Activated T-cell treated with anti-CD3 and anti-CD28 coated beads, Interleukin-2, amount 50 U/mL, for 72 hours (primary cell): ENCODE measurements at places on chromosomes 3 and 15. TPM values are rescaled to one million over a fixed set of nuclear protein-coding genes. Genes with fewer than 3 reads are reported as not detected.

MASP1 gene
- total RNA-seq = not detected

GRCh38 chr15:98398886-98399285 lies 249.5 kb upstream of the IGF1R start:
- DNase-seq = no peak

DNA sequence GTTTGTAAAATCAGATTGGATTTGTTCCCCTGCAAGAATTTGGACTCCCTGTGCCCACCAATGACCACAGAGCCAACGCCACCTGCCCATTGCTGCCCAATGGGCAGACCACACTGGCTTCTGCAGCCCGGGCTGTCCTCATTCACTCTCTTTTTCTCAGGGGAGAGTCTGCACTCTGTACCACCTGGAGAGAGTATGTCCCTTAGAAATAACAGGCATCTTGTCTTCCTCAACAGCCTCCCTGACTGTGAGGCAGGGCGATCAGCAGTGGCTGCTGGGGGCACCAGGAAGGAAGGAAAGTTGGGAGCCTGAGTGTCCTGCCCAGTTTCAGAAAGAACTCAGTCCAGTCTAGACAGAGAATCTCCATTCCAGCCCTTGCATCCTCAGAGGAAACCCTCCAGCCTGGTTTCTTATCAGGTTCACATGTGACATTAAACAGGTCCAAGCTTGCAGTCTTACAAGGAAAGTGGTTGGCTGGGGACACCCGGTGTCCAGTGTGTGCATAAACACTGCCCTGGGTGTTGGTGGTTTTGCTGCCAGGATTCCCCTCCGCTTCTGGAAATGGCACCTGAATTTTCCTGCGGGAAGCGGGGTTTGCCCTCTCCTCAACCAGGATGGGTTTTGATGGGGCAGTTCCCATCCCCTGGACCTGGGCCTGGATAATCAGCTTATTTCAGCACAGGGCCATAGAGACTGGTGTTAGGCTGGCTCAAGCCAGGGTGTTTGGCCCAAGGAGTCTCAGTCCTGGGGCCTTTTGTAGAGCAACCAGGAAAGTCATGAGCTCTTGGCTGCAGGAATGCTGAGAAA lies 37.2 kb downstream of the SSUH2 start:
- no peak for DNase-seq

GOLGA6B gene
- 0.51 TPM for total RNA-seq

SGO1 gene
- 27.8 TPM for total RNA-seq

GLCE gene
- total RNA-seq = 4.2 TPM

DNA sequence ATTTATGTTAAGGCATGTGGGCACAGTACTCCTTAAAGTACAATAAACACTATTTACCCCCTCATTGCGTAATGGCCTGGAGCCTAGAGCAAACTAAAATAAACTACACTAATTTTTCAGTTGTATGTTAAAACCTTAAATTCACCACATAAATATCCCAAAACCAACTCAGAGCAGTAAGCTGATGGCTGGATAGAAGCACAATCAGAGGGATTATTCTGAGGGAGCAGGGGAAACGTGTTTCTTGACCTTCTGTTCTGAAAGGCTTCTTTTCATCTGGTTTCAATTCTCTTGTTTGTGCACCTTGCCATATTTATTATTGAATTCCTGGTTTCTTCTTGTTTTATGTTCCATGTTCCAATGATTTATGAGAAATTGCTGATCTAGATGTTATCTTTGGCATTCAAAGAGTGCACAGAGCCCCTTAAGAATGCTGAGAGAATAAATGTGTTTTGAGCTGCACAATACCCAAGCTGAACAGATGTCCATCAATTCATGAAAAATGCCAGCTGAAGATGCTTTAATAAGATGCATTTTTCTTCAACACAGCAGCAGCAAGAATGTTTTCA lies 29.6 kb downstream of the RPL22L1 start:
- DNase-seq = no peak
